ENCODE measurements at places on chromosomes 2 and 18.

DNA sequence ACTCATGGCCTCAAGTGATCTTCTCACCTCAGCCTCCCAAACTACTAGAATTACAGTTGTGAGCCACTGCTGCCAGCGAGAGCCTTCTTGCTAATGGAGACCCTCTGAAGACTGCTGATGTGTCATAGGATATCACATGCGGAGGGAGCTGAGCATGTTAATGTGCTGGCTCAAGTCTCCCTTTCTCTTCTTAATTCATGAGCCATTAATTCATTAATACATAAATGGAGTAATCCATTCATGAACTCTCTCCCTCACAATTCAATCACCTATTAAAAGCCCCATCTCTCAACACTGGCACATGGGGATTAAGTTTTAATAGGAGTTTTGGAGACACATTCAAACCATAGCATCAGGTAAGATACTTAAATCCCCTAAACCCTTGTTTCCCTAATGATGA is 54.8 kb downstream of the SYT4 start:
- no peak for DNase-seq

DNA sequence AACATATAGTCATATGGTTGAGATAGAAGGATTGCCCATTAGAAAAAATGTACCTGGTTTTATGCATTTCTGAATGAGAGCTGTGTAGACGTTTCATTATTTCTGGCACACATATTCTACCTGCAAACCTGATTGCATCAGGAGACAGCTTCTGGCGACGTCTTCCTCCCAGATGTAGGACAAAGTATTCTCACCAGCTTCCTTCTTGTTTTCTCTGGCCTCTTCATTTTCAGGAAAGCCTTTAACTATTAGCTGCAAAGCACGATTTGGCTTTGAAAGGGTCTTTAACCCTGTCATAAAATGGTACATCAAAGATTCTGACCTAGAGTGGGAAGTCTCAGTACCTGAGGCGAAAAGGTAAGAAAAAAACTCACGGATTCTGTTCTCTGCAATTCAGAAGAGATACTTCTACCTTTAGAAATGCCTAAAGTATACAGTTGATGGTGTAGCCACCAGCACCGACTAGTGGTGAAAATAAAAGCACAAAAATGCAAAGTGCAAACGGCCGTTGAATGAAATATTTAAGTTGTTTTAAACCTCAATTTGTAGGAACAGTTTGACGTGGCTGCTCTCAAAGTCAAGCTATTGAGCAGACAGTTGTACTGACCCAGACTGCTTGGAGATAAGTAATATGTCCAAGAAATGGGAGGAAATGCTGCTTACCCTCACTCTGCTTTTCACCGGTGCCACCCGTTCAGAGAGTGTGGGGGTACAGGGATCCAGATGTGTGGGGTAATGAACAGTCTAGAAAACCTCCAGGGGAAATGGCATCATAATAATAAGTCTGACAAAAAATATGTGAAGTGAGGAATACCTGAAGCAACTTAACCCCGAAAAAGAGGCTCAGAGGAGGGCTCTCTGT is 20.2 kb downstream of the IL18RAP start:
- no peak for DNase-seq

GRCh38 chr2:151153601-151154000 is 108.1 kb downstream of the RBM43 start:
- no peak for DNase-seq

DNA sequence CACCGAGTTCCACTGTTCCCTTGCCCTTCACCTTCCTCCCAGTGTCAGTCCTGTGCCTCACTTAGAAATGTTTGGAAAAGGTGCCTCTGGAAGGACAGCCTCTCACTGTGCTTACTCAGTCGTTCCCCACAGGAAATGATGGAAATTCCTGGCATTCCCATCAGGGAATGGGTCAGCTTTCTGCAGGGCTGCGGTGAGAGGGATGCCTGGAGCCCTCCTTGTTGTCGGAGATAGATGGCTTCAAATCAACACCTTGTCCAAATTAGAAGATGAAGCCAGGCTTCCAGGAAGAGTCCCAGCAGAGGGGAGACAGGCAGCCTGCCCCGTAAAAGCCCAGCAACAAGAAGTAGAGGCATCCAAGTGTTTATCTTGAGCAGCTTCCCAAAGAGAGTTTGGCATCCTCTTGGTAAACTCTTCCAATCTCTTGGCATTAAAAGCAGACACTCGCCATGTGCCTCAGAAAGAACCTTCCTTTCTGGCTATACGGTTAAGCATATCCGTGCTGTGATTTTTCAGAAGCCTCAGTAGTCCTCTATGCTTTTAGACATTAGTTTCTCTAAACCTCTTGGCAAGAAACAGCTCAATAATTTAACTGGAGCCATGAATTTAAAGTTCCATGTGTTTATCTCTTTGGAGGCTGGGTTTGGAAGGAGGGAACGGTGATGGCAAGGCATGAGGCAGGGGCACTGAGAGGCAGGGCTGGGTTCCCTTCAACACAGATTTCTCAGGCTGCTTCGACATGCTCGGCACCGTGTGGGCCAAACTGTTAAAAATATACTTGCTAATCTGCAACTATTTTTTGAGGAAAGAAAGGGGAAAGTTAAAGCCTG is 25.1 kb downstream of the COLEC12 start:
- DNase-seq, result no peak

DNA sequence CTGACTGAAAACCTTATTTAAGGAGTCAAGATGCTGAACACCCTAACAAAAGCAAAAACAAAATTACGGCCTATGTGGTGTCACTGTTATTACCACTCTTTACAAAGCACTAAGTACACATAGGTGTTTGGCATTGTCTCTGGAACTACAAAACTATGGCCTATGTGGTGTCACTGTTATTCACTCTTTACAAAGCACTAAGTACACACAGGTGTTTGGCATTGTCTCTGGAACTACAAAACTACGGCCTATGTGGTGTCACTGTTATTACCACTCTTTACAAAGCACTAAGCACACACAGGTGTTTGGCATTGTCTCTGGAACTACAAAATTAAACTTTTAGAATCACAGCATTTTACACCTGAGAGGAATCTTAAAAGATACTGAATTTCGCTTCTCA is 47.4 kb downstream of the SLC35F5 start:
- DNase-seq, result no peak

All from stimulated activated CD4-positive, alpha-beta T cell treated with anti-CD3 and anti-CD28 coated beads, Interleukin-1b, Interleukin-23, amount 100 ng/mL, for 1 hour (primary cell).